Small intestine (tissue), 16 donors: ENCODE measurements at places on chromosomes 11 and 22. TPM values are rescaled to one million over a fixed set of nuclear protein-coding genes. Genes with fewer than 3 reads are reported as not detected.

Gene PDGFB
- polyA plus RNA-seq: 0.54 TPM

Gene C11orf65
- polyA plus RNA-seq: not detected

Gene TPCN2
- 13.6 TPM for polyA plus RNA-seq

Gene MUC5AC
- not detected for polyA plus RNA-seq
